ENCODE measurements at places on chromosomes 13 and 19.

GRCh38 chr13:31765138-31765785, 25.9 kb downstream of the RXFP2 start:
- DNase-seq: no peak

DNA sequence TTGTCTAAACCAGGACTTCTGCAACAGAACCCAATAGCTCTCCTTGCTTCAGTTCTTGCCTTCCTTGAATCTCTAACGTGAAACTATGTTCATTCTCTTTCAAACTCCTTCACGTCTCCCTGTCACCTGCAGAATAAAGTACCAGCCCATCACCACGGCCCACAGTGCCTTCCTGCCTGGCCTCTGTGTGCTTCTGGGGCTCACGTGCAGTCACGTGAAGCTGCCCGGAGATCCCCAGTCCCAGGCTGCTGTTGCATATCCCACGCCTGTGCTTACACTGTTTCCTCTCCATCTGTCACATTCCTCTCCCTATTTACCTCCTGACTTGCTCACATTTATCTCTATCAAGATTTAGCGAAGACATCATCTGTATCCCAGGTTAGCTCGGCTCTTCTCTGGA, 102.8 kb downstream of the STARD13 start:
- DNase-seq: no peak

GRCh38 chr13:69461397-69461796, 646.2 kb upstream of the ATXN8OS start:
- DNase-seq: no peak

- DNase-seq: no peak
Observed at GRCh38 chr13:70788074-70788473, 679.8 kb upstream of the KLHL1 start.

DNA sequence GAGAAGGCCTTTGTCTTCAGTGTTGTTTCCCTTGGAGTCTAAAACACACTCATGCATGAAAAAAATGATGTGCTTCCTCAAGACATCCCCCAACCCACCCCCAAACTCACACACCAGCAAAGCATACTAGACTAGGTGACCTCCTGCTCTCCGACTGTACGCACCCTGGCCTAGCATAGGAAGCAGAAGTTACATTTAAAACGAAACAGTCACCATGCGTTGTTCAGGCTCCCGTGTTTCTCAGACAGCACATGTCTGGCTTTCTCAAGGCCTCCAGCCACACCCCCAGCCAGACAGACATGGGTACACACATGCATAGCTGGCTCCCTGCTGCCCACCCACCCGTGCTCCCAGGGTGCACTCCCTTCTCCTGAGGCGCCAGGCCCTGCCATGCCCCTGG, 28.7 kb upstream of the C1QTNF9 start:
- DNase-seq: no peak

GRCh38 chr13:21287331-21287907, 111.0 kb downstream of the MRPL57 start:
- DNase-seq: no peak

DNA sequence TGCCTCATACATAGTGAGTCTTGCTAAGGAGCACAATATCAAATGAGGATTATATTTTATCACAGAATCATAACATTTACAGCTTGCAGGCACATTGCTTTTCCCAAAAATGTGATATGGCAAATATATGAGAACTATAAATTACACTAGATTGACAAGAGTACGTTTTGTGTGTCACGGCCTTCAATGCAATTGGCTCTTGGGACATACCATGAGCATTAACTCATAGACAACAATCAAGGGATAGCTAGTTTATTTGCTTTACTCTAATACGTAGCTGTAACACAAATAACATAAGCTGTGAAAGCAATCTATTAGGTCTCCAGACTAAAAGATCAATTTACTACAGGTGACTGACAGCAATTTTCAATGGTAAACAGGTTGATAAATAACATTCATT, 17.8 kb downstream of the LHFPL6 start:
- no peak for DNase-seq
